ENCODE measurements at places on chromosomes 6 and 20.

- DNase-seq, result peak; percentile 43
These were observed 89.2 kb upstream of the BACH2 start for GRCh38 chr6:90385759-90386313.

- no peak for DNase-seq
These were observed 113.7 kb downstream of the TRIM27 start for GRCh38 chr6:28809947-28810658.

- DNase-seq, result no peak
These were observed 4.1 kb upstream of the C20orf204 start for GRCh38 chr20:64031822-64032314.

DNA sequence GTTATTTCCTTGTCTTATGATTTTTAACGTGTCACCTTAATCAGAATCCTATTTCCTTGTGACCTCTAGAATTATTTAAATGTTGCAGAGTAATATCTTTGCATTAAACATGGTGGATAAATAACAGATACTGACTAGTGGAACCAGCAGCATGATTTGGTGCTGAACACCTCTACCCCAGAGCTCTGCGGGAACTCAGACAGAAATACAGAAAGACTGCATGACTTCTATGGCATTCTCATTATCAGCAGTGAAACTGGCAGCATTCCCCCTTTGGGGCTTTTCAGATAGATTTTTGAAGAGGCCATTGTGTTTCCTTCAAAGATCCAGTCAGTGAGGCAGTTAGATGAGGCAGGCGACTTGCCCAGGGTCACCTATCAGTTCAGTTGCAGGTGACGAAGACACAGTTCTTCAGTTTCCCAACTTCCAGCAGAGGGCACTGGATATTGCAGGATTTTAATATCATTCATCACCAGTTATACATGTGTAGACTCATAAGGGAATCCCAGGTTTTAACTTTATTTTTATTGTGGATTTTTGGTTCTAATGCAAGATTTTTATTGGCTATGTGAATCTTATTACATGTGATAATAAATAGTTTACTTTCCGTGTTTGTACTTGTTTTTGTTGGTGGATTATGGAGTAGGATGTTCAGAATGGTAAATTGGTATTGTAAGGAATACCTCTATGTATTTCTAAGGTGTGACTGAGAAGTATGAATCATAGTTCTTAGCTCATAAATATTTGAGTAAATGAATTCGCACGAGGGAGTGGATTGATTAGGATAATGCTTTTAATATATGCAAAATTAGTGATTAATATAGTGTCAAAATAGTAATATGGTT is 81.3 kb downstream of the AFDN start:
- peak; percentile 46 for DNase-seq

DNA sequence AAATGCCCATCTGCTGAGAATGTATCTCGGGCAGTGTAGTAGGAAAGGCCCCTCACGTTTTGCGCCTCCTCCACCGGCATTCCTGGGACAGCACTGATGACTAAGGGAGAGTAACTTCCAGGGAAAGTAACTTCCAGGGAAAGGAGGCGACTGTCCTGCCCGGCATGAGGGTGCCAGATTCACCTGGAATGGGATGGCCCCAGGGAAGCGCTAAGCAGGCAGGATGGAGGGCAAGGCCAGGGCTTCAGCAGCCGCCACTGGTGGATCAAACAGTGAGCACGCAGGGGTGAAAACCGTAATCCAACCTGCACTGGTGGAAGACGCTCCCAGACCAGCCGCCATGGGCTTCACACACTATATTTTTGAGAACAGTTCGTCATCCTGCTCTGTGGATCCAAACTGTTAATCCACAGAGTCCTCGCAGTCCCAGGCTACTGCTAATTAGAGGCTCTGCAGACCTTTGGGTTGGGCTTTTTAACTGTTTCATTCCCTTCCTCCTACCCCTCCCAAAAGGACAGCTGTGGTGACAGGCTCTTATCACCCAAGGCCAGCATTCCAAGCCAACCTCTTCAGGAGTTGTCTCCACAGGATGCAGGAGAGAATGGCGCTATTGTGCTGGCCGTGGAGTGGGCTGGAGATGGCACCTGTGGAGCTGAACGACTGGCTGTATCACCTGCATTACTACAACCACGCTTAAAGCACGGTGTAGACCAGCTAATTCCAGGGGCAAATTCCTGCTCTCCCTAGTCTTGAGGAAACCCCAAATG is 178.9 kb downstream of the DLL1 start:
- no peak for DNase-seq

DNA sequence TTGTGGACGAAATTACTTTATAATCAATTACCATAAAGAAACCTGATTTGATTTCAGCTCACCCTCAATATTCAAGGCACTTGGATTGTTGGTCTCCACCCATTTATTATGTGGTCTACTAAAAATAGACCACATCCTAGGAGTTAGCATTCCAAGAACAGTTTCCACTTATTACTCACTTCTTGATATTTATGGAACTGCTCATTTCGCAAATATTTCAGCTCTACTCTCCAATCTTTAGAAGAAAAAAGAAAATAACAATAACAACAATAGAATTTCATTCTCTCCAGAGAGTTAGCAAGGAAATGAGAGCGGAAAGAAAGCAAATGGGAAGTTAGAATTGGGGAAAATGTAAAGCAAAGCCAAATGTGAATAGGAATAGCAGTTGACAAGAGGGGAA is 26.2 kb upstream of the HDAC2 start:
- no peak for DNase-seq

DNA sequence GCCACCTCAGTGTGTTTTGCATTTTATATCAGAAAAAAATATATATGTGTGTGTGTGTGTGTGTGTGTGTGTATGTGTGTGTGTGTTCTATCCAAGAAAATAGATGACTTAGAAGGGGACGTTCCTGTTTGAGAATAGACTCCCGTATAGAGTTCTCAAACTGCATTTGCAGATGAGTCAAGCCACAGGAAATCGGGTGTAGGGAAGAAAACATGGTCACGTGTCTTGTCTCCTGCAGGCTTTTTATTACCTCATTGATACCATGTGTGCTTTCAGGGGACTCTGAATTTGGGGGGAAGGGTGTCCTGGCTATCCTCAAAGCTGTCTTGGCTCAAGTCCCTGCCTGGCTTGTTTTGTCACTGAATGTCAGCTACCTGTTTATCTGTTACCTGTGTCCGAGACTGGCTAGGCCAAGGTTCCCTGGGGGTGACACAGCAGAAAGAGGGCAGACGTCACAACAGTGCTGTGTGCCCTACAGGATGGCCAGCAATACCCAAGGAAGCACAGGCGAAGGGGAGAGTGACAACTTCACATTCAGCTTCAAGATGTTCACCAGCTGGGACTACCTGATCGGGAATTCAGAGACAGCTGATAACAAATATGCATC is 55.7 kb upstream of the NOP56 start:
- no peak for DNase-seq
